ENCODE measurements at places on chromosomes 4 and X.

GRCh38 chr4:41815473-41815872 lies 66.9 kb upstream of the PHOX2B start:
- DNase-seq: no peak

- no peak for DNase-seq
These were observed 101.8 kb upstream of the VCX2 start for GRCh38 chrX:8272821-8273220.

DNA sequence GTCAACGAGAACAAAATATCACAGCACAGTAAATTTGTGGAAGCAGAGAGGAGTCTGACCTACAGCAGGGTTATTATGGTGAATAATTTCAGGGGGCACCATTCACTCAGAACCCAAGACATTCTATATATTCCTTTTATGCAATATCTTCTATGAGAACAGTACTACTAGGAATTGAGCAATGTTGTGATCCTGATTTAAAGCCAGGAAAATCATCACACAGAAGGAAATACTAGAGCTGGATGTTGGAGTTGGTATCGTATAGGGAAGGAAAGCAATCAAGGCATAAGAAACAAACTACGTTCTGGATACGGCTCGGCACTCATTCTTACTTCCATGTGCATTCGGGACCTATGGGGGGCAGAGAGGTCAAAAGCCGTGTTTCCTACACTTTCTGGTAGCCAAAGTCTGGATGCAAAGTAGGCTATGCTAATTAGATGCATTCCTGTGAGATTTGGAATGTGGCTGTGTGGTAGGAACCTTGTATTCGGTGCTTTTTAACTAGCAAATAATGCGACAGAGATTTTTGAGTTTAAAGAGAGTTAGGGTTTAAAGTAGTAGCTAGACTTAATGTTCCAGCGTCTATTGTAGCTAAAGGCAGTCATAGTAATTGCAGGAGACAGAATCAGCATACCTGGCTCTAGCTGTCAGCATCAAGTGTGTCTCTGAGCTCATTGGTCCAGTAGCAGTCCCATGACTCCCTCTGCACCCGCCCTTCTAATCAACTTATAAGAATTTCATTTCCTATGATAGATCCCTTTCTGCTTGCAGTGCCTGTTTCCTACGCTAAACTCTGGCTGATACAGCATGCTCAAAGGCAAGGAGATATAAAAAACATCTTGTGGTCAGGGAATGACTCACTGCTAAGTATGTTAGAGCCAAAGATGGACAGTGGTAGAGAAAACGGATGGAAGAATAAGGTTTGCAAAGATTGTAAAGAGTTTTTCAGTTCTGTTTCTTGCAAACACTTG lies 43.3 kb upstream of the PDGFC start:
- DNase-seq: no peak

DNA sequence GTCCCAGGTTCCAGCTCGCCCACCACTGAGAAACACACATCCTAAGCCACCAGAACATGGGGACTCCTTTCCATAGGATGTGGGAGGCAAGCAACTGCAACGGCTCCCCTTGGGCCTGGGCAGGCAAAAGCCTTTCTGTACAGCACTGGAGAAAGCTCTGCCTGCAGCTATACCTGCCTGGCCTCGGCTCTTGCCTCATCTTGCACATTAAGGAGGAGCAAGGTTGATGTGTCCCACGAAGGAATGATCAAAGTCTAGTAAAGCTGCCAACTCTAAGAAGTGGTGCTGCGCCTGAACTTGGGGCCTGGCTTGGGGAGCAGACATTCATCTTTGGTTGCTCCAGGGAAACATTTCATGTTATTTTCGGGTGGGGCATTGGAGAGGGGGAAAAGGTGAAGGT lies 19.6 kb downstream of the CCNG2 start:
- no peak for DNase-seq

DNA sequence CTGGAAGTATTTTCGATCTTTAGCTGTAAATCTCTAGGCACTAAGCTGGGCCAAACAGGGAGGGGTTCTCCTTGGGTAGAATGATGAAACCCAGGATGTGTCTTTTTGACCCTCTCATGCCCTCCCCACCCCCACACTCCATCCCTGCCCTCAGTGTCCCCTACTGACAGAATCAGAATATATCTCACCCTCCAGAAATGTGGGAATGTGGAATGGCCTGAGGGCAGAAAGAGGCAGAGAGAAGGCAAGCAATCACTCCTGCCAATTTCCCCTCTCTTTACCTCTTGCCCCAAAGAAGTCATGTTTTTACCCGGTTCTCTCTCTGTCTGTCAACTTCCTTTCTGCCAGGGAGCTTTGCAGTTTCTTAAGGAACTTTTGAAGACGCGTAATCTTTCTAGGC lies 34.4 kb downstream of the RAP2C start:
- no peak for DNase-seq

GRCh38 chrX:131057706-131058105 lies 440 bp upstream of the ARHGAP36 start:
- DNase-seq: no peak

- DNase-seq: no peak
These were observed 177.5 kb downstream of the AR start for GRCh38 chrX:67721321-67721720.

GRCh38 chr4:8046925-8047541 lies 107.4 kb upstream of the AFAP1 start:
- no peak for DNase-seq

DNA sequence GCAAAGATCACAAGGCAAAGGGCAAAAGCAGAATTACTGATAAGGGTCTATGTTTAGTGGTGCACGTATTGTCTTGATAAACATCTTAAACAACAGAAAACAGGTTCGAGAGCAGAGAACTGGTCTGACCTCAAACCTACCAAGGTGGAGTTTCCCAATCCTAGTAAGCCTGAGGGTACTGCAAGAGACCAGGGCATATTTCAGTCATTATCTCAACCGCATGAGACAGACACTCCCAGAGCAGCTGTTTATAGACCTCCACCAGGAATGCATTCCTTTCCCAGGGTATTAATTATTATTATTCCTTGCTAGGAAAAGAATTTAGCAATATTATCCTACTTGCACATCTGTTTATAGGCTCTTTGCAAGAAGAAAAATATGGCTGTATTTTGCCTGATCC lies 51.5 kb downstream of the NPNT start:
- DNase-seq: no peak

DNA sequence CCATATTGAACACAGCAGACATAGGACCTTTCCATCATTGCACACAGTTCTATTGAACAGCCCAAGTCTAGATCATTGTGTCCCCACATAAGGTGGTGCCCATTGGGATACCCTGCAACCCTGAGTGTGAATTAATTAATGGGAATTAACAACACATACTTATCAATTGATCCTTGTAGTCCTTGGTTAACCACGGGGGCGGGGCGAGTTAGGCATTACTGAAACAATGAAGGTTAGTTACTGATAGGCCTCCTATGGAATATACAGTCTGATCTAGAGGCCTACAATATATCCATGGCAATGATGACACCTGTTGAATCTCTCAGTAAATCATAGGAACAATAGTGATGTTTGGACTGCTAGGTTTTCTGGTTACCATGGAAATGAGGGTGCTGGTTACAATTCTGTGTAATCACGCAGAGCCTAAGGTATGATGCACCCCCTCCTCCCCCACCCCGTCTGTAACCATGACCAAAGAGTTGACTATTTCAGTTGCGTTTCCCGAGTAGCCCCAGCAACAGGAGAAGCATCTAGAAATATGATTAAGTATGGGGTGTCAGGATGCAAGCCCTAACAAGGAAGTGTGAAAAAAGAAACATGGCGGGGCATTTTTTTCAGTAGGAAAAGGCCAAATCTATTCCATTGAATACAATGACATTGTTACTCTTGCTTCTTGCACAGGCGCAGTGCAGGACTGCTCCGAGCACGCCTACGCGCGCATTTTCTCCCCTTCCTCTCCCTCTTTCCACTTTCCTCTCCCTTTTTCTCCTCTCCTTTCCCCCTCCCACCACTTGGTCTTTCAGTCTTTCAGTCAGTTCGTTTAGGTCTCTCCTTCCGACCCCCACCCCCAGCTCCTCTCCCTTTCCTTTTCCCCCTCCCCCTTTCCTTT lies 677 bp upstream of the NONO start:
- DNase-seq: no peak
